T-cell (primary cell): ENCODE measurements at places on chromosomes 2 and 18.

DNA sequence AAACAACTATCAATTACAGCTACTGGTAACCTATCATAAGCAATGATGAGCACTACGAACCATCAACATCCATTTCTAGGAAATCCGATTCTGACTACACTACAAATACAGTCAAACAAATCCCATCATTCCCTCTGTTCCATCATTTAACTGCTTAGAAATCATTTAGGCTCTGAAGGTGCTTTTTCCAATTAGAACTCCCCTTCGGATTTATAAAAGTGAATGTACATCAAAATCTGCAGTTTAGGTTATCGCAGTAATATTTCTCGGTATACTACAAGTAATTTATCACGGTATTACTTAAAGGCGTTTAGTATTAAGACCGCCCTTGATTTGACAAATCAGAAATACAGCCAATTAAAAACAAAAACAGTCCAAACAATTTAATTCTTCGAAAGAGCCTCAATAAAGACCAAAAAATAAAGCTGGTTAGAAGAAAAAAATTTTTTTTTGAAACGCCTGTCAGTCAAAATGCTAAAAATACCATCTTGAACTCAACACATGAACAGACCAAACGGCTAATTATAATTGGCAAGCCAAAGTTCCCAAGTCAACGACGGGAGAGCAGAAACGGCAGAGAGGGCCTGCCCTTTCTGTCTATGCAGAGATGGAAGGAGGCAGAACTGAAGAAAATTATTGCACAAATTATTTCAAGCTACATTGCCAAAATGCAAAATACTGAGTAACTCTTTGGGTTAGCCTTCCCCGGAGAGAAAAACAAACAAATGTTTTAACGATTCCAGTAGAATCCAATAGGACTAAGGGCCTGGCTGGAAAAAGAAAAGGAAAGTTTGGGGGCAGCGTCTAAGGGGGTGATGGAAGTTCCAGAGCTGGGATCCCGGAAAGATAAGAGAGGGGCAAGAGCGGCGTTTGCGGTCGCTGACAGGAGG, 1.2 kb downstream of the VPS54 start:
- DNase-seq = no peak

GRCh38 chr2:191933307-191934105, 86.6 kb upstream of the CAVIN2 start:
- no peak for DNase-seq

DNA sequence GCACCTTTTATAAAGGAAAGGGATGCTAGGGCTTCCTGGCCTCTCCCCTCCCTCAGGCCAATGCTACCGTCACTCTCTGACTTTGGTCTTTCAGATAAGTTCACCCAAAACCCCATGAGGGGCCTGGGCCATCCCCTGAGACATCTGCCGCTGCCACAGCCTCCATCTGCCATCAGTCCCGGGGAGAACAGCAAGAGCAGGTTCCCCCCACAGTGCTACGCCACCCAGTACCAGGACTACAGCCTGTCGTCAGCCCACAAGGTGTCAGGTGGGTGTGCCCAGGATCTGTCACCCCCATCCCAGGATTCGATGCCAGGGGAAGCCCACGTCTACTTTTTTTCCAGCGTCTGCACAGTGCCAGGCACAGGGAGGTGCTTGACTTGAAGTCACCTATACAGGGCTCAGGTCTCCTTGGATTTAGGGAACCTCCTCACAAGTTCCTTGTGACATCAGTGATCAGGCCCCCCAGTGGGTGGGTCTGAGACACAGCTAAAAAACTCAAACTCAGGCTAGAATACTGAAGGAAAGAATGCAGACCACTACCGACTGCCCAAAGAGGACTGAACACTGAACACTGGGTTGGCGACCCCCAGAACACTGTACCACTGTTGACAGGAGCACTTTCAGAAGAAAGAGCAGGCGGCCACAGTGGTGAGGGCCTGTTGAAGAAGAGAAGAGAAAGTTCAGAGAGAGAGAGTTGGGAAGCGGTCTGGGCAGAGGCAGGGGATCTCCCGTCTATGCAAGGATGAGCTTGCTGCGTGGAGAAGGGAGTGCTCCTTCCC, 85.3 kb downstream of the EPAS1 start:
- no peak for DNase-seq

DNA sequence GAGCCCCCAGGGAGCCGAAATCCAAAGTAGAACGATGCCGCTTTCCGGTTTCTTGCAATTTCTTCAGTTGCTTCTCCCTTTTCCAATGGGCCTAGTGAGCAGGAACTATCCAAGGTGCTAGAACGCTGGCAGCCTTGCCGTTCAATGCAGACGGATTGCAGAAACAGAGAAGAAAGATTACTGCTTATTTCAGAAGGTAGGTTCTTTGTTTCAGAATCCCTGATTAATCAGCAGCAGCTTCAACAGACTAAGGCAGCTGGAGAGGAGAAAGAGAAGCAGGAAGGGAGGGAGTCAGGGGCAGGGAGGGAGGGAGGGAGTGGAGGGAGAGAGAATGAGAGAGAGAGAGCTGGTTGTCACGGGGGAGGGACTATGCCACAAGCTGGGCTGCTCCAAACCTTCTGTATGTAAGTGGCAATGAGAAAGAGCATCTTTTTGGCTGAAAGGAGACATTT, 576 bp downstream of the NYAP2 start:
- DNase-seq = no peak

GRCh38 chr2:105387225-105387624, 11.6 kb downstream of the FHL2 start:
- DNase-seq = no peak

DNA sequence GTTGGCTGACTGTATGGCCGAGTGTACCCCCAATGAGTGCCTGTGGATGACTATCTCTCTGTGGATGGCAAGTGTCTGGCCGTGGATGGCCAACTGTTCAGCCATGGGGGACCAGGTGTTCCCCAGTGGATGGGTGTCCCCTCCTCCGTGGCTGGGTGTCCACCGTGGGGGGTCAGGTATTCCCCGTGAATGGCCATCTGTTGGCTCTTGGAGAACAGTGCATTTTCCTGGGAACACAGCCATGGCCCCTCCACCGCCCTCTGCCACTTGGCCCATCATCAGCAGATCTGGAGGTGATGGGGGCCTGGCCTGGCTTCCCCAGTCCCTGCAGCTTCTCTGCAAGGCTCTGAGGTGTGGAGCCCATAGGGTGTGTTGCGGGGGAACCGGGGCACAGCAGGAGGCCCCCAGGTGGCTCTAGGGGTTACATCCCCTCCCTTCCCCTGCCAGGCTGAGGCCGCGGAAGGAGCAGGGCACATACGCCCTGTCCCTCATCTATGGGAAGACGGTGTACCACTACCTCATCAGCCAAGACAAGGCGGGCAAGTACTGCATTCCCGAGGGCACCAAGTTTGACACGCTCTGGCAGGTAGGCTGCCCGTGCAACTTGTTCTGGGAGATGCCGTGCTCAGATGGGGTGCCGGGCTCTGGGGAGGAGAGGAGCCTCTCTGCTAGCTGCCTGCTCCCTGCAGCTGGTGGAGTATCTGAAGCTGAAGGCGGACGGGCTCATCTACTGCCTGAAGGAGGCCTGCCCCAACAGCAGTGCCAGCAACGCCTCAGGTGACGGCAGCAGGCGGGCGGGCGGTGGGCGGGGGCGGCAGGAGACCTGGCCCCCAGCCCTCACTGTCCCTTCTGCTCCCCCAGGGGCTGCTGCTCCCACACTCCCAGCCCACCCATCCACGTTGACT, 19.3 kb downstream of the ZAP70 start:
- no peak for DNase-seq

- DNase-seq = no peak
Measured at GRCh38 chr2:8477552-8478470, 204.0 kb upstream of the ID2 start.

- no peak for DNase-seq
Measured at GRCh38 chr2:60459851-60460250, 93.6 kb downstream of the BCL11A start.

GRCh38 chr2:224994242-224994823, 47.9 kb downstream of the DOCK10 start:
- no peak for DNase-seq

- DNase-seq = no peak
Measured at GRCh38 chr2:240013343-240013742, 11.8 kb downstream of the NDUFA10 start.

DNA sequence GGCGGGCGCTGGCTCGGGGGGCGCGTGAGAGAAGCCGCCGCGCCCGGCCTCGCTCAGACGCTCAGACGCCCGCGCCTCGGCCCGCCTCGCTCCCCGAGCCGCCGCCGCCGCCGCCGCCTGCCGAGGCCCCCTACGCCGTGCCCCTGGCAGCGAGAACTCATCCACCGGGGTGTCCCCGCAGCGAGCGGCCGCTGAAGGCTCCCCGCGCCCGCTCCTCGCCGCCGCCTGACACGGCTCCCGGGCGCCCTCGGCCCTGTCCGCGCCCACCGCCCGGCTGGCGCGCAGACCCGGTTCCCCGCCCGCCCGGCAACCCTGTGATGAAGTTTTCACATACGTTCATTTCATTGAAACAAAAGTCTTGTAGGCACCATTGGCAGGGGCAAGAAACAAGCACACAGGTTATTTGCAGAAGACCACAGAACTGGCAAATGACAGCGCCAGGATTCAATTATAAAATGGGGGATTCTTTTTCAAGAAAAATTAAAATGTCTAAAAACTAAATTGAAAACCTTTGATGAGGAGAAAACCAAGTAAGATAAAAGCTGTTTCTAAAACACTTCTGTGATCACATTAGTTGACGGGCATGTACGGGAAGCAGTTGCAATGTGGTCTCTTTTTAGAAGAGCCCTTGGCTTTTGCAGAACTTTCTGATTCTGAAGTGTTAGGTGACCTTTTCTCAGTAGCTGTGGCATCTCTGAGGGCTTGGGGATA, 50.5 kb upstream of the TUBA3D start:
- no peak for DNase-seq

DNA sequence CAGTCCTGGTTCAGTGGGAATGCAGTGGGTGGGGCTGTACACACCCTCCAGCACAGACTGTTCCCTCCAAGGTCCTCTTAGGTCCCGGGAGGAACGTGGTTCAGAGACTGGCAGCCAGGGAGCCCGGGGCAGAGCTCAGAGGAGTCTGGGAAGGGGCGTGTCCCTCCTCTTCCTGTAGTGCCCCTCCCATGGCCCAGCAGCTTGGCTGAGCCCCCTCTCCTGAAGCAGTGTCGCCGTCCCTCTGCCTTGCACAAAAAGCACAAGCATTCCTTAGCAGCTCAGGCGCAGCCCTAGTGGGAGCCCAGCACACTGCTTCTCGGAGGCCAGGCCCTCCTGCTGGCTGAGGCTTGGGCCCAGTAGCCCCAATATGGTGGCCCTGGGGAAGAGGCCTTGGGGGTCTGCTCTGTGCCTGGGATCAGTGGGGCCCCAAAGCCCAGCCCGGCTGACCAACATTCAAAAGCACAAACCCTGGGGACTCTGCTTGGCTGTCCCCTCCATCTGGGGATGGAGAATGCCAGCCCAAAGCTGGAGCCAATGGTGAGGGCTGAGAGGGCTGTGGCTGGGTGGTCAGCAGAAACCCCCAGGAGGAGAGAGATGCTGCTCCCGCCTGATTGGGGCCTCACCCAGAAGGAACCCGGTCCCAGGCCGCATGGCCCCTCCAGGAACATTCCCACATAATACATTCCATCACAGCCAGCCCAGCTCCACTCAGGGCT, 17.5 kb upstream of the FAHD2A start:
- no peak for DNase-seq

DNA sequence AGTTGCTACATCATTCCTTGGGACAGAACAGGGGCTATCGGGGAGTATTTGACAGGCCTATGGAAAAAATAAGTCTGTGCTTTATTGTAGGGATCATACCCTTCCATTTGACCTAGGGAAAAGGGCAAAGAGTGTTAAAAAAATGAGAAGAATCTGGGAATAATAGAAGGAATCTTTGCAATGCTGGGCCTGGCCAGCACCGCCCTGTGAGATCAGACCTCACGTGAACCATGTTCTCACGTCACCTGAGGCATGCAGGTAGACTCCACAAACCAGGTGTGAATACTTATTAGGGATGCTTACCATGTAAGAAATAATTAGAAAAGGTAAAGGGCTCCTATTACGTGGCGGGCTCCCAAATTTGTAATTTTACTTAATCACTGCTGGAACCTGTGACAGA, 177.5 kb upstream of the GATA6 start:
- DNase-seq = no peak

DNA sequence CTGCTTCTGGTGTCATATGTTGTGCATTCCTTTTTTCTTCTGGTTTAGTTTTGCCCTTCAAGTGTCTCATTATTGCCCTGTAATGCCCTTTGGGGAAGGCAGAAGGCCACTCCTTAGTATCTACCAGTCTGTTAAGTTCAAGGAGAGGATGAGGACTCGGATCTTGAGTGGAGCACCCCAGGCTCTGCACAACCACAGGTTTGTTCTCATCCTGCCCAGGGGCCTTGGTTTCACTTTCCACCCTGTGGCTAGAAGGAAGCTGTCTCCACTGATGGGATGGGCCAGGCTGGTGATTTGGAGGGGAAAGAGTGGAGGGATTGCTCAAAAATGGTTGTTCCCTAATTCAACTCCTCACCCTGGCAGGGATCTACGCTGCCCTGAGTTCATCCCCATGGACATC, 30.2 kb upstream of the RAB11FIP5 start:
- no peak for DNase-seq

DNA sequence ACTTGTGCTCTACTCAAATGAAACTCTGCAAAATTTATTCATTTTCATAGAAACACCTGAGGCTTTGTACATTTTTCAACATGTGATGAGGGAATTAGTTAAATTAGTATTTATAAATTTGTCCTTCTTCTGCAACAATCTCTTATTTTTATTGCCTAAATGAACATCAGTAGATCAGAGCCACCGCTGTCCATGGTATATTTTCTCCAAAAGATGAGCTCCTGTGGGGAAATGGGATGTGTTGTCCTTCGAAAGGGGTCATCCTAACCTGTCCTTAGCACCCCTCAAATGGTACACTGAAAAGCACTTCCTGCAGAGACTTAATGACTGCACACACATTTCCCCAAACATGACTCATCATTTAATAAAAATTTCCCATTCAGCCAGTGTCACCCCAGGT, 714.6 kb downstream of the MBD2 start:
- DNase-seq = no peak

- DNase-seq = no peak
Measured at GRCh38 chr2:113167962-113168340, 5.8 kb upstream of the PSD4 start.

DNA sequence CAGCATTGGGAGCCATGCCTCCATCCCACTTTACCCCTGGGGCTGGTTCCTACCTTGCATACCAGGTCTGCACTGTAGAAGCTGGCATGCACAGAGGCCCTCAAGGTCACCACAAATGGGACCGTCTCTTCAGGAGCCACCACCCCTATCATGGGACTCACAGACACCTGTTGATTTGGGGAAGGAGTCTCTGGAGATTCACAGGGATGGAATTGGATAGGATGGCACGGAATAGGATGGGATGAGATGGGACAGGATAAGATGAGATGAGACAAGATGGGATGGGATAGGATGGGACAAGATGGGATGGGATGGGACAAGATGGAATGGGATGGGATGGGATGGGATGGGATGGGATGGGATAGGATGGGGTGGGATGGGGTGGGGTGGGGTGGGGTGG, 16.1 kb upstream of the CRYBA2 start:
- DNase-seq = no peak
